ENCODE measurements at places on chromosomes 2 and 18.

DNA sequence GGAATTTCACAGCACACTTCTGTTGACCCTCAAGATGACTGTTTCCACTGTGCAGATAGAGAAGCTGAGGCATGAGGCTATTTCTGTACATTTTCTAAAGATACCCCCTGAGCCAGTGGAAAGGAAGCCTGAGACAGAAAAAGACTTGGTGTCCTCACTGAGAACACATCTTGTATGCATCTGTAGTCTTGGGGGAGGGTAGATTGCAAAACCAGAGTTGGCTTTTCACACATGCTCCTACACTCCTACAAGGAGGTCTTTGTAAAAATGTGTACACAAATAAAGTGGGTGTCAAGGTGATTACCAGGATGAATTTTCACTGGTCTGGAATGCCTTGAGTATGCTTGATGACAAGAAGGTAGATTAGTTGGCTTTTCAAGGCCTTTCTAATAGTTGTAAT, 98.0 kb downstream of the KCTD18 start:
- H3K4me1 ChIP-seq = peaks cover under 1% of the 10 kb centered on the region
- H3K27me3 ChIP-seq = no peaks in the 10 kb centered on the region
- H3K4me3 ChIP-seq = no peak overlapping the region
- DNase-seq = no peak
- no peak overlapping the region for H3K27ac ChIP-seq
- H3K36me3 ChIP-seq = peaks cover under 1% of the 10 kb centered on the region

DNA sequence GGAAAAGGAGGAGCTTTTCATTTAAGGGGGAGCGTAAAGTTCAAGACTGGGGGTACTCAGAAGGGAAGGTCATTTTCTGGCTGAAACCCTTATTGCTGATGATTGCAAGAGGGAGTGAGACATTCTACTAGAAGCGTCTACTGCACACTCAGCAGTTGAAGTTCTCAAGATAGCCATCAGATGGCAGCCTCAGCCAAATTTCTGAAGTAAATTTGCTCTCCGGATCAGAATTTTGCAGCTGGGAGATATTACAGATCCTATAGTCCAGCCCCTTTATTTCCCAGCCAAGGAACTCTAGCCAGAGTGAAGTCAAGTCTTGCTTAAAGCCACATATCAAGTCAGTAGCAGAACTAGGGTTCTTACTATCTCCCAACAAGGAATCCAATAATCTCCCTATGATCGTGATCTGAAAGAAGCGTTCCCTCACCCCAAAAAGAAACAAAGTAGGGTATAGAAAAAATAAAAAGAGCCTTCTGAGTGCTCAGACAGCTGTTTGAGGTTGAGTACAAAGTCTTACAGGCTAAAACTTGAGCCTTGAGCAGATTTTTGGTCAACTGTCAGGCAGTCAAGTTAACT, 24.0 kb downstream of the RAX start:
- H3K27ac ChIP-seq = no peak overlapping the region
- peaks cover 8% of the 10 kb centered on the region for H3K27me3 ChIP-seq
- H3K4me3 ChIP-seq = no peak overlapping the region
- no peak for DNase-seq

DNA sequence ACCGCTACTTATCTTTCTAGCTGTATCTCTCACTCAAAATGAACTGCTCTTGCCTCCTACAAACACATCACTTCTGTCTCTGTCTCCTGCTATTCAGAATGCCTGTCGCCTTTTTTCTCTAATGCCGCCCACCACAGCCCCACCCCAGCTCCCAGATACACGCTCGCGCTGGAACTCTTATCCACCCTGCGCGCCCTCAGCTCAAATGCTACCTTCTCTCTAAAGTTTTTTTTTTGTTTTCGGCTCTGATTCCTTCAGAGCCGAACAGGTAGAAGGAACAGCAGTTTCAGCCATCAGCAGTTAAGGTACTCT, 3.9 kb upstream of the SOS1 start:
- peak overlapping the region; percentile 89 for H3K27ac ChIP-seq
- no peaks in the 10 kb centered on the region for H3K36me3 ChIP-seq
- no peak for DNase-seq
- peak overlapping the region; percentile 87 for H3K4me3 ChIP-seq
- no peaks in the 10 kb centered on the region for H3K27me3 ChIP-seq

DNA sequence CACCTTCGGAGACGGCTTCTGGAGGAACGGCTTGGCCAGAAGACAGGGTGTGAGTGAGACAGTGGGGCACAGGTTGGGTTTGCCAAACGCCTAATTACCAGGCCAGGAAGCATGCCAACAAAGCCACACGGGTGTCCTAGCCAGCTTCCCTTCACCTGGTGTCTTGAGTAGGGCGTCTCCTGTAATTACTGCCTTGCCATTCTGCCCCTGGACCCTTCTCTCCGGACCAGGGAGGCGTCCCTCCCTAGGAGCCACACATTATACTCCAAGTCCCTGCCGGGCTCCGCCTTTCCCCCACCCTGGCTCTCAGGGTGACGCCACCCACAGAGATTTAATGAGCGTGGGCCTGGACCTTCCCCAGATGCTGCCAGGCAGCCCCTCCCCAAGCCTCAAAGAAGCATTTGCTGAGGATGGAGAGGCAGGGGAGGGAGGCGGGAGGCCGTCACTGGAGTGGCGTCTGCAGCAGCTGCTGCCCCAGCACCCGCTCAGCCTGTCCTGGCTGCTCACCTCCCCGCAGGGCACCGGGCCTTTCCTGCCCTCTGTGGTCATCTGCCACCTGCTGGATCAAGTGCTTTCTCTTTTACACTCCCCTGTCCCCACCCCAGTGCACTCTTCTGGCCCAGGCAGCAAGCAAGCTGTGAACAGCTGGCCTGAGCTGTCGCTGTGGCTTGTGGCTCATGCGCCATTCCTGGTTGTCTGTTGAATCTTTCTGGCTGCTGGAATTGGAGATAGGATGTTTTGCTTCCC, 20.7 kb downstream of the FOSL2 start:
- H3K4me1 ChIP-seq = peaks cover 23% of the 10 kb centered on the region
- DNase-seq = no peak
- no peaks in the 10 kb centered on the region for H3K27me3 ChIP-seq
- no peak overlapping the region for H3K4me3 ChIP-seq
- H3K27ac ChIP-seq = peak overlapping the region; percentile 61

DNA sequence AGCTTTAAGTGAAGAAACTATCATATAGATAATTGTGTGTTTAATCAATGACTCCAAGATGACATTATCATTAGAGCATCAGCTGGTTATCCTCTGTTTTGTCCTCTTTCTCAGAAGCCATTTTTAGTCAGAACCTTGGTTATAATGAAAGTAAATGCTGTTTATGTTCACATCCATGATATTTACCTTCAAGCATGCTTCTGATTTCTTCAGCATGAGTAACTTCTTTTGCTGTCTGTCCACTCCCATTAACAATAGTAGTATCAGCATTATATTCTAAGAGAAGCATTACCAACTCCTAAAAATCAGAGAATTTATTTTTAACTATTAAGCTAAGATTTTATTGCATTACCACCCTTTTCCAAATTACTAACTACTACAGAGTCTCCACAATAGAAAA, 56.3 kb downstream of the OSBPL1A start:
- DNase-seq = no peak
- no peak overlapping the region for H3K27ac ChIP-seq
- H3K4me3 ChIP-seq = no peak overlapping the region
- H3K27me3 ChIP-seq = no peaks in the 10 kb centered on the region
